T-cell (primary cell): ENCODE measurements at places on chromosomes 5 and 9.

GRCh38 chr5:102834438-102834964, 79.4 kb downstream of the PAM start:
- no peak for DNase-seq
- no peaks in the 10 kb centered on the region for H3K36me3 ChIP-seq
- H3K27me3 ChIP-seq = no peaks in the 10 kb centered on the region
- H3K4me1 ChIP-seq = no peaks in the 10 kb centered on the region
- no peak overlapping the region for H3K27ac ChIP-seq

- H3K4me3 ChIP-seq = no peak overlapping the region
- peaks cover 3% of the 10 kb centered on the region for H3K36me3 ChIP-seq
- DNase-seq = no peak
These were observed 267.5 kb downstream of the NR3C1 start for GRCh38 chr5:143135832-143136551.

DNA sequence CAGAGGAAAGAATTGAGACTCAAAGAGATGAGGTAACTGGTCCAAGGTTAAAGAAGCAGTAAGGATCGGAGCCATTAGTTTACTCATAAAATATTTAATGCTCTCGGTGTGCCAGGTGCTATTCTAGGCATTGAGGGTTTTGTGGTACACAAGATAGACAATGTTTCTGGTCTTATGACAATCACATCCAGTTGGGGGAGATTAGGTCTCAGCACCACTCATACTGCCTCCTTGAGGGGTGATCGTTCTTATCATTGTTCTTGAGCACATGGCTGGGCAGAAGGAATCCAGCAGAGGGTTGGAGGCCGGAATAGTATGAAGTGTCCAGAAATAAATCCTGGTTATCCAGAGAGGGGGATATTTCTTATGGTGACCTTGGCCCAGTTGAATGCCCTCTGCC, 40.7 kb upstream of the LCP2 start:
- H3K36me3 ChIP-seq = no peaks in the 10 kb centered on the region
- no peaks in the 10 kb centered on the region for H3K27me3 ChIP-seq
- H3K4me1 ChIP-seq = peaks cover 47% of the 10 kb centered on the region

DNA sequence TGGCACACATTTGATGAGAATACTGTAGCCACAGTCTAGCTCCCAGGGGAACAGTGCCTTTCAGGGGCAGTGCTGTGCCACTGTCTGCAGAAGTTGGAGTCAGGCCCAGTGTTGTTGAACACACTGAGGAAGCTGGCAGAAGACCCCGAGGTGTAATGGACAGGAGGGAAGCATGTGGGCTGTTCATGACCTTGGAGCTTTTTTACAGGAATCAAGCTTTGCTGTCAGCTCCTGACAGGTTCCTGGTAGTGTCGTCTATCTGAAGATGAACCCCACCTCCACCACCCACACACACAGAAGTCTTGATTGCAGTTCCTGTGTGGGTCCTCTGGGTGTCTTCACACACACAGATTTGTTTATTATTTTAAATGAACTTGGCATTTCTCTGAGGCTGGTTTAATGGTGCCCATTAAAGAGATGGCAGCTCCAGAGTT, 40.3 kb upstream of the TNFAIP8 start:
- no peaks in the 10 kb centered on the region for H3K36me3 ChIP-seq
- peaks cover 80% of the 10 kb centered on the region for H3K4me1 ChIP-seq
- no peaks in the 10 kb centered on the region for H3K27me3 ChIP-seq
- peak overlapping the region; percentile 60 for H3K27ac ChIP-seq

GRCh38 chr9:22124263-22125011, 115.3 kb upstream of the CDKN2B start:
- no peaks in the 10 kb centered on the region for H3K4me1 ChIP-seq
- no peaks in the 10 kb centered on the region for H3K27me3 ChIP-seq
- H3K4me3 ChIP-seq = no peak overlapping the region
- DNase-seq = no peak

- no peak overlapping the region for H3K4me3 ChIP-seq
- H3K27ac ChIP-seq = no peak overlapping the region
- no peak for DNase-seq
- H3K27me3 ChIP-seq = peaks cover 13% of the 10 kb centered on the region
- no peaks in the 10 kb centered on the region for H3K36me3 ChIP-seq
These were observed 17.0 kb upstream of the TDRD7 start for GRCh38 chr9:97394881-97395280.

- H3K4me3 ChIP-seq = peak within 1 kb of the TSS; percentile 59
- peak; percentile 95 for DNase-seq
- peaks cover 3% of the 10 kb centered on the region for H3K36me3 ChIP-seq
- peaks cover 35% of the 10 kb centered on the region for H3K4me1 ChIP-seq
- no peaks in the 10 kb centered on the region for H3K27me3 ChIP-seq
These were observed at the start of gene CNOT8 for GRCh38 chr5:154858297-154858971. CNOT8 (plus strand) TSS chr5:154858627; CDS start chr5:154863279, 4,652 bp downstream.

DNA sequence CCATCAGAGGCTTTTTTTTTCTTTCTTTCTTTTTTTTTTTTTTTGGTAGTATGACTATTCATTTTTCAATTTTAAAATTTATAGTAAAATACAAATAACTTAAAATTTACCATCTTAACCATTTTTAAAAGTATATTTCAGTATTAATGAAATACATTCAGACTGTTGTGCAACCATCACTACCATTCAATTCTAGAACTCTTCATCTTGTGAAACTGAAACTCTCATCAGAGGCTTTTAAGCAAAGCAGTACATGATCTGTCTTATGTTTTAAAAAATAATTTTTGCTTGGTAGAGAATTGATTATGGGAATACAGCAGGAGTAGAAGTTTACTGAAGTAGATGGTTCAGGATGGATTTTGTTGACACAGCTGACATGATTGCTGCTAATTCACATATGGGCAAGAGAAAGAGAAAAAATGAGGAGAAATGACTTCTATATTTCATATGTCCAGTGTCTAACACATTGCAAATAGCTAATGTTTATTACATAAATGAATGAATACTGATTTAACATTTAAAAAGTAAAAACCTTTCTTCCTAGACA, 13.4 kb downstream of the ELOVL7 start:
- H3K27me3 ChIP-seq = no peaks in the 10 kb centered on the region

DNA sequence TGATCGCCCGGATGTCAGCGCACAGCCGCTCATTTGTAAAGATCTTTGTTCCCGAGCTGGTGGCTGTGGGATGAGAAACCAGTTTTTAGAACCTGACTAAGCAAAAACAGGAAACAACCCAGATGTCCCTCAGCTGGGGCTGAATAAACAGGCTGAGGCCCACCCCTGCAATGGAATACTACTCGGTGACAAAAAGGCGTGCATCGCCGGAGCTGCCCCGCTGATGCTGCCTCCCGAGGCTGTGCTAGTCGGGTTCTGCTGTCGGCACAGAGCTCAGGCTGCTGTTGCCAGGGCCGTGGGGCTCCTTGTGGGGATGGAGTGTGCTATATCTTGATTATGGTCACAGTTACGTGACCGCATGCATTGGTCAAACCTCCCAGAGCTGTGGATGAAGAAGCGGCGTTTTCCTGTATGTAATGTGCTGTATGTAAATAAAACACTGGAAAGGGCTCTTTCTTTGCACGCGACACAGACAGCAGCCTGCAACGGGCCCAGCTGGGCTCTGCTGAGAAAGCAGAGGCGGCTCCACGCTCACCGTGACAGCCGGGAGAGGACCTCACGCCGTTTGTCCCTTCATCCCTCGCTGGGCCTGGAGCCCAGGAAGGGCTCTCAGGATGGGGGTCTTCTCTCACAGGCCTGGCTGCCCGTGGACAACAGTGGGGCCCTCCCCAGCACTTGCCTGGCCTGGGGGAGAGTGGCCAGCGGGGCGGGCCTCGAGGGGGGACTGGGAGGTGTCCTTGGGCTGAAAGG, 51.5 kb upstream of the RNU6ATAC start:
- no peaks in the 10 kb centered on the region for H3K36me3 ChIP-seq
- H3K27me3 ChIP-seq = no peaks in the 10 kb centered on the region
- no peaks in the 10 kb centered on the region for H3K4me1 ChIP-seq
- no peak overlapping the region for H3K4me3 ChIP-seq

DNA sequence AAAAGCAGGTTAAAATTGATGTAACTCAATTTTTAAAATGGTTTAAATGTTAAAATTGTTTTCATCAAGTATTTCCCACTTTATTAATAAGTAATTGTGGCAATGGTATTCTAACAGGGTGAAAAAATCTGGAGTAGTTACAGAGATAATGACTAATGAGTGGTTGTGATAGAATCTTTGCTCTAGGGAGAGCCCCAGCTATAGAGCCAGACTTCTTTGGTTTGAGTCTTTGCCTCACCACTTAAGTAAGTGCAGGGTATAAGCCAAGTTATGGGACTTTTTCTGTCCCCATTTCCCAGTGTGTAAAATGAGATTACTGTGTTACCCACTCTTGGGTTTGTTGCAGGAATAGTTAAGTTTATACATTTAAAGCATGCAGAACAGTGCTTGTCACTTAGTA, 158.1 kb downstream of the FER start:
- no peaks in the 10 kb centered on the region for H3K4me1 ChIP-seq
- no peaks in the 10 kb centered on the region for H3K27me3 ChIP-seq
- no peak for DNase-seq
- no peak overlapping the region for H3K27ac ChIP-seq
- no peak overlapping the region for H3K4me3 ChIP-seq
- no peaks in the 10 kb centered on the region for H3K36me3 ChIP-seq

GRCh38 chr5:32330126-32330971, 17.6 kb upstream of the MTMR12 start:
- no peaks in the 10 kb centered on the region for H3K36me3 ChIP-seq
- no peak overlapping the region for H3K27ac ChIP-seq
- no peaks in the 10 kb centered on the region for H3K4me1 ChIP-seq
- H3K27me3 ChIP-seq = no peaks in the 10 kb centered on the region
- no peak for DNase-seq

- H3K27me3 ChIP-seq = no peaks in the 10 kb centered on the region
- no peak for DNase-seq
- peaks cover 17% of the 10 kb centered on the region for H3K4me1 ChIP-seq
These were observed 9.0 kb upstream of the DIPK1B start for GRCh38 chr9:136703276-136703860.

DNA sequence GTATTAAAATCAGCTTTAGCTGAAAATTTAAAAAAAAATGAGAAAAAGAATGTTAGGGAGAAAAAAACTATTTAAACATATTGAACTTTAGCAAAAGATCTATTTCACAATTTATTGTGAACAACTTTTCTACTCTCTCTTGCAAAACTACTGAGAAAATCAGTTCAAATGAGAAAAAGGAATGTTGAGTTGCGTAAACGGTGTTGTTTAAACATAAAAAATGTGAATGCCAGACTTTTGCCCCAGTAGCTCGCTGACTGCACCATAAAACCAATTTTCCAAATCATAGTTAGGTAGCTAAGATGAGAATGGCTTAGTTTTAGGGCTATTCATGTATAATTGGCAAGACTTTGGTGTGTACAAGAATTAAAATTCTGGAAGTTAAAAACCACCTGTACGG, 13.4 kb upstream of the RAD23B start:
- H3K4me1 ChIP-seq = no peaks in the 10 kb centered on the region
- no peak overlapping the region for H3K27ac ChIP-seq
- no peak overlapping the region for H3K4me3 ChIP-seq
- H3K36me3 ChIP-seq = no peaks in the 10 kb centered on the region

DNA sequence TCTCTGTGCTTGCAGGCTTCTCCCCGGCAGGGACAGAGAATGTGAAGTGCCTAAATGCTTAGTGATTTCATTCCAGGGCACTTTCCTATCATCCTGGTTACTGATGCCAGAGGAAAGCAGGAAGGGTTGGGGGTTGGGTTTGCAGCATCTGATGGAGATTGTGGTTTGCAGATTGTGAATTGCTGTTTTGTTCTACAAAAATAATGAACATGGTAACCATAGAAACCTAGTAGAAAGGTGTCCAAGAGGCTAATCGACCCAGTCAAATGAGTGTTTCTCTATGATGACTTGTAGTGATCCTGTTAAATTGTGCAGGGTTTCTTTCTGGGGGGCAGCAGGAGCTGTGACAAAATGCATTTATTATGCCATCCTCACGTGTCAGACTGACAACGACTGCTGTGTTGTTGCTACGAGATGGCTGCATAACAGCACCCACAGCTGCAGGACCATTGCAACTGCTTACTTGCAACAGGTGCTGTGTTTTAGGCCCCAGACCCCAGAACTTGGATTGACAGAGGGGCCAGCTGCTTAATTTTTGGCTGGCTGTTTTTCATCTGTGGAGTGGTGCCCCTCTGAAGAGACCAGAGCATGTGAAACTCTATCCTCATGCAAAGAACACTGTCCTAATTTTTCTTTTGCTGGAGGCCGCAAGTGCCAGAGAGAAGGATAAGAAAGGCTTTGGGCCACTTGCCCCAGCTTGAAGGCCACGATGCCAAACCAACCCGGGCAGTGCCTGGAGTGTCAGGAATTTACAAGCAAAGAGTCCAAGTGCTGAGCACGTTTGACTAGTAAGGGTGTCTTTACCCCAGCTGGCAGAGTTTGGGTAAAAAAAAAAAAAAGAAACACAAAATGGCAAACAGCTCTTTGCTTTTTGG, 397.8 kb downstream of the GADD45G start:
- H3K4me1 ChIP-seq = peaks cover 15% of the 10 kb centered on the region
- DNase-seq = no peak

DNA sequence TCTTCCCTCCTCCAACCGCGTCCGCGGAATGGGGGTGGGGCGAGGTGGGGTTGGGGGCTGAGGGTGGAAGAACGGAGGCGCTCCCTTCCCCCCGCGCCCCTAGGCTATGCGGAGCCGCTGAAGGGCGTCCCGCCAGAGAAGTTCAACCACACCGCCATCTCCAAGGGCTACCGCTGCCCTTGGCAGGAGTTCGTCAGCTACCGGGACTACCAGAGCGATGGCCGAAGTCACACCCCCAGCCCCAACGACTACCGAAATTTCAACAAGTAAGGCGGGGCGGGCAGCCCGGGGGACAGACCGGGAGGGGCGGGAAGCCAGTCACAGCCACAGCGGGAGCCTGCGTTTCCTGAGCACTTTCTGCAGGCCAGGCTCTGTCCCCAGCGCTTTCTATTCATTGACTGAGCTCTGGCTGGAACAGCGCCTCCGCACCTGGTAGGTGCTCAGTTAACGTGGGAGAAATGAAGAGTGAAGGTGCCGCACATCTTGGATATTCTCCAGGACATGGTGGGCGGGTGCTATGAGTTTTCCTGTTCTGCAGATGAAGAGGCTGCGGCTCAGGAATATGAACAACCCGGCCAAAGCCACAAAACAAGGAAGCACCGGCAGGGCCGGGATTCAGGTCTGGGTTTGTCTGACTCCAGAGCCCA, 11.3 kb downstream of the MYOZ3 start:
- H3K27ac ChIP-seq = no peak overlapping the region
- no peaks in the 10 kb centered on the region for H3K27me3 ChIP-seq
- DNase-seq = peak; percentile 31

DNA sequence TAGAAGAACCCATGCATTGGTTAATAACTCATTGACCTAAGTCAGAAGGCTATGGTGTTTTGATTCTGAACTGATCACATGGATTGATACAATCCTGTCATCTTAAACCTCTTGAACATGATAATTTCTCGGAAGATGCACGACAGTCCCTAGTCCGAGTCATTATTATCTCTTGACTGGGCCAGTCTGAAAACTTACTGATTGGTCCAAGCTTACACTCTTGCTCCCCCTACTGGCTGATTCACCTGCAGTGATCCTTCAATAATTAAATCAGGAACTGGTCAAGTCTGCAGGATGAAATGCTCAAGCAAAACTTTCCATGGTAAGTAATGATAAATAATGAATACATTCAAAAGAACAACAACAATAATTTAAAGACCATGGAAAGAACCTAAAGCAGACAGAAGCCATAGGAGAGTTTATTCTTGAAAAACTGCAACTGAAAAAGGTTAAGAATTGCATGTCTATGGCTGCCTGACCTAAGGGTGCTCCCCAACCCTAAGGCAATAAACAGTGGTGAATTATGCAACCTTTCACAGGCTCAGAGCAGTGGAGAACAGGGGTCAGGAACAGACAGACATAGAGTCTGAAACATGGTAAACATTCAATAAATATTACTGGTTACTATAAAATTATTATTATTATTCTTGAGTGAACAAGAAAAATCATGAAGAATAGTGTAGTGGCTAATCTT, 79.3 kb downstream of the BRINP1 start:
- no peak for DNase-seq
- no peaks in the 10 kb centered on the region for H3K4me1 ChIP-seq
- H3K4me3 ChIP-seq = no peak overlapping the region
- H3K36me3 ChIP-seq = no peaks in the 10 kb centered on the region
- H3K27me3 ChIP-seq = no peaks in the 10 kb centered on the region
- H3K27ac ChIP-seq = no peak overlapping the region
